Calu3 (cell line): ENCODE measurements at places on chromosomes 5 and 9. TPM values are rescaled to one million over a fixed set of nuclear protein-coding genes. Genes with fewer than 3 reads are reported as not detected.

- no peaks in the 10 kb centered on the region for H3K27me3 ChIP-seq
- DNase-seq: no peak
- H3K27ac ChIP-seq: no peak overlapping the region
- no peaks in the 10 kb centered on the region for H3K36me3 ChIP-seq
- no peaks in the 10 kb centered on the region for H3K4me1 ChIP-seq
These were observed 1858.4 kb downstream of the EFNA5 start for GRCh38 chr5:105812304-105812703.

DNA sequence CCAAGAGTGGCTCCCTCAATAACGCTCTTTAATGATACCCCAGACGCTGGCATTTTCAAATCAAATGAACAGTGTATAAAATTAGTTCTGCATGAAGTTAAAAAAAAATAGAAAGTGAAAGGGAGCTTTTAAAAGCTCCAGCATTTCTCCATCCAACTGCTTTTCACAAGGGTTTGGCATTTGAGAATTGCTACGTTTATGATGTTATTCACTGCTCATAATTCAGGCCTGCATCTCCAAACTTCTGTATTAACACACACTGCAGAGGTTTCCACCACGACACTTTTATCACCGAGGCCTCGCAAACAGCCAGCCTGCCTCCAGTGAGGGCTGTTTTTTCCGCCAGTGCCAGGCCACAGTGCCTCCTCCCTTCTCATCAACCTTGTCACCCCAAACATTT, 205.5 kb upstream of the EFNA5 start:
- H3K27me3 ChIP-seq: no peaks in the 10 kb centered on the region
- no peak overlapping the region for H3K27ac ChIP-seq
- H3K36me3 ChIP-seq: no peaks in the 10 kb centered on the region
- peaks cover 21% of the 10 kb centered on the region for H3K4me1 ChIP-seq

GRCh38 chr9:92762781-92763708, 1.6 kb downstream of the BICD2 start:
- peaks cover 43% of the 10 kb centered on the region for H3K36me3 ChIP-seq
- H3K27ac ChIP-seq: peak overlapping the region; percentile 36
- H3K4me1 ChIP-seq: peaks cover 22% of the 10 kb centered on the region
- peaks cover 3% of the 10 kb centered on the region for H3K27me3 ChIP-seq

GRCh38 chr9:34716711-34717110, 6.8 kb upstream of the CCL21 start:
- peaks cover 70% of the 10 kb centered on the region for H3K27me3 ChIP-seq
- H3K36me3 ChIP-seq: no peaks in the 10 kb centered on the region
- DNase-seq: no peak
- H3K4me1 ChIP-seq: peaks cover 9% of the 10 kb centered on the region
- no peak overlapping the region for H3K27ac ChIP-seq

DNA sequence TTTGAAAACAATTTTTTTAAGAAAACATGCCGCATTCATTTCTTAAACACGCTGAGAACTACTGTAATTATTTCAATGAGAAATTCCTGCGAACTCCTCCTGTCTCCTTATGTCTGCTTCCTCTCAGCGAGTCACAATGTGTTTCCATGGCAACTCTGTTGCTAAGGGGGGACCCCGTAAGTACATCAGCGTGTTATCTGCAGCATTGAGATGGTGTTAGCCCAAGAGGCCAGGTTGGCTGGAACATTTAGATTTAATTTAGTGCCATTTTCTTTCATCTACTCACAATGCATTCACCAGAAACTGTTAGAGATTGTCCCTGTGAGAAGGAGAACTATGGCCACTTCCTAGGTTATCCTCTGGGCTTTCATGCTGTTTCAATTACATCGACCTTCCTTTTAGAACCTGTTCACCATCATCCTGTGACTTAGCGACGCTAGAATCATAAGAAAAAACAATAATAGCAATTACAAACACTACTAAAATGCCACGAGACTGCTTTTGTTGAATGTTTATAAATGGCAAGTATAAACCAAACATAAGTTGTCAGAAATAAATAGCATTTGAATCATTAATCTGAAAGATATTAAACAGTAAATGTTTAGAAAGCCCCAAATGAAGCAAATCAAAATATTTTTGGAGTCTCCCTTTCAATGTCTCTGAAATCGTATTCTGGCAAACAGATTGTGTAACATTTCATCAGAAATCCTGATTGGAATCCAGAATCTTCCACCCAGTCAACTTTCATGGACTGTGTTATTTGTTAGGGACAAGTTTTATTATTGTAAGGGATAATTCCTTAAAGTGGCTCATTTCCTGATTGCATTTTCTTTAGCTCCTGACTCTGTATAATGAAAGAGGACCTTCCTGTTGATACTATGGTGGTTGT, 39.7 kb upstream of the SHC3 start:
- H3K27me3 ChIP-seq: no peaks in the 10 kb centered on the region
- no peaks in the 10 kb centered on the region for H3K36me3 ChIP-seq
- no peaks in the 10 kb centered on the region for H3K4me1 ChIP-seq
- DNase-seq: no peak
- H3K27ac ChIP-seq: no peak overlapping the region
- no peak overlapping the region for H3K4me3 ChIP-seq

DNA sequence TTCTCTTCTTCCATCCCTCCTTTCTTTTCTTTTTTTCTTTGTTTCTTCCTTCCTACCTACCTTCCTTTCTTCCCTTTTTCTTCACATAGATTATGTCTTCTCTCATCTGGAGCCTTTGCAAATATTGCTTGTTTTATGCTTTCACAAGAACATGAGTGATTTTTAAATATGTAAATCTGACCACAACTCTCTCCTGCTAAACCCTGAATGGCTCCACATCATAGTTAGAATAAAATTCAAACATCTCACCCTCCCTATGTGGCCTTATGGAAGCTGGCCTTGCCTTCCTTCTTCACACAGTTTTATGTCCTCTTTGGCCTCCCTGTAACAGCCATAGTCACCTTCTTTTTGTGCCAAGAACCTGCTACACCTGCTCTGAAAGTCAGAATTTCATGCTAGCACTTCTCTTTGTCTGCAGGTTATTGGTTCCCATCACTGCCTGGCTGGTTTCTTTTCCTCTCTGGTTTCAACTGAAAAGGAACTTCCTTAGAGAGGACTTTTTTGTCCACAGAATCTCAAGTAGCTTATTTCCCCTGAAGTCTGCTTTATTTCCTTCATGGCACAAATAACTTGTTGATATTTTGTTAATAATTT, 114.3 kb upstream of the TNC start:
- DNase-seq: no peak
- H3K36me3 ChIP-seq: peaks cover 4% of the 10 kb centered on the region
- H3K27ac ChIP-seq: peak overlapping the region; percentile 33
- no peak overlapping the region for H3K4me3 ChIP-seq

DNA sequence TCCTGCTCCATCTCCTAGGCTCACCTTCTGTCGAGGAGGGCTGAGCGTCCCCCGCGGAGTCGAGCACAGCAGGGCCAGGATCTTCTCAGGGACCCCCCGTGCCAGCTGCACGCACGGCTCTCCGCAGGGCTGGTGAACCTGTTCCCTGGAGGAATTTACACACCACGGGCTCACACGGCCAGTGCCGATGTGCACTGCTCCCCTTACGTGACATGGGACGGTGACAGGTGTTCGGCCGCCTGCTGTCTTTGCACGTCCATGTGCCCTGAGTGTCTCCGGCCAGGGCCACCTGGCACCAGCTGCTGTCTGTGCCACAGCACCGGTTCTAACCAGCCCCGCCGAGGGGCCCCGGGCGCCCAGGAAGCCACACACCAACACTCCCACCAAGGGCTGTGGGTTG, 8.7 kb upstream of the AGPAT2 start:
- no peak for DNase-seq
- H3K27ac ChIP-seq: no peak overlapping the region
- peaks cover 29% of the 10 kb centered on the region for H3K4me1 ChIP-seq
- H3K4me3 ChIP-seq: no peak overlapping the region
- H3K27me3 ChIP-seq: no peaks in the 10 kb centered on the region
- peaks cover 18% of the 10 kb centered on the region for H3K36me3 ChIP-seq

PITX1 gene
- 12.1 and 12.9 TPM in 2 replicates for total RNA-seq

SLC25A51 gene
- 9.3 and 10.3 TPM in 2 replicates for total RNA-seq

REXO4 gene
- 23.4 and 25.8 TPM in 2 replicates for total RNA-seq

WDR38 gene
- not detected in 2 replicates for total RNA-seq

PCDHA9 gene
- 0.59 and 0.66 TPM in 2 replicates for total RNA-seq
